ENCODE measurements at places on chromosomes 6 and 20.

GRCh38 chr6:139738801-139739455, 364.5 kb upstream of the CITED2 start:
- DNase-seq = no peak

GRCh38 chr20:20568604-20569205, 143.7 kb downstream of the RALGAPA2 start:
- DNase-seq = peak; percentile 52

DNA sequence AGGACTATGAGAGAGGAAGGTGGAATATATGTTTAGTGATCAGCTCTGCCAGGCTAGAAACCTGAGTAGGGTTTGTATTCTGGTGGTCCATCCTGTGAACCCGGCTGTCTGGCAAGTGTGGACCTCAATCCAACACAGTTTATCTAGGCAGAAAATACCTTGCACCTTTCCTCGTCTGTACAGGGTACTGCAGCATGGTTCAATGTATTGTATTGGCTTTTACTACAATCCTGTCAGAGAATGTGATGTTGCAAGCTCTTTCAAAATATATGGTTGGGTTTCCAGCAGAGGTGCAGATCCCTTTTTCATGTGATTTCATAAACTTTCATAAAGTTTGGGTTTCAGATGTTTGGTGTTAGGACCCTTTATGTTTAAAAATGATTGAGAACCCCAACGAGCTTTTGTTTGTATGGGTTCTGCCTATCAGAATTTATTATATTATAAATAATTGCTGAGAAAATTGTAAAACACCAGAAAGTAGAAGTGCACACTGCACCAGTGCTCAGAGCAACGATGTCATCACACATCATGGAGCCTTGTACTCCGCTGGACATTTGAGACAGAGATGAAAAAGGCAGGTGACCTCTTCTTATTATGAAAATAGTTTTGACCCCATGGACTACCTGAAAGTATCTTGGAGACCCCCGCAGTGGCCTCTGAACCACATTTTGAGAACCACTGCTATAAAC, 106.6 kb downstream of the RTN4IP1 start:
- DNase-seq = no peak

- DNase-seq = peak; percentile 23
These were observed 3.2 kb upstream of the EEF1A2 start for GRCh38 chr20:63501818-63502670.

- DNase-seq = no peak
These were observed 175.2 kb upstream of the CITED2 start for GRCh38 chr6:139549561-139550070.

- no peak for DNase-seq
These were observed 119.0 kb downstream of the ALDH8A1 start for GRCh38 chr6:134830940-134831339.

DNA sequence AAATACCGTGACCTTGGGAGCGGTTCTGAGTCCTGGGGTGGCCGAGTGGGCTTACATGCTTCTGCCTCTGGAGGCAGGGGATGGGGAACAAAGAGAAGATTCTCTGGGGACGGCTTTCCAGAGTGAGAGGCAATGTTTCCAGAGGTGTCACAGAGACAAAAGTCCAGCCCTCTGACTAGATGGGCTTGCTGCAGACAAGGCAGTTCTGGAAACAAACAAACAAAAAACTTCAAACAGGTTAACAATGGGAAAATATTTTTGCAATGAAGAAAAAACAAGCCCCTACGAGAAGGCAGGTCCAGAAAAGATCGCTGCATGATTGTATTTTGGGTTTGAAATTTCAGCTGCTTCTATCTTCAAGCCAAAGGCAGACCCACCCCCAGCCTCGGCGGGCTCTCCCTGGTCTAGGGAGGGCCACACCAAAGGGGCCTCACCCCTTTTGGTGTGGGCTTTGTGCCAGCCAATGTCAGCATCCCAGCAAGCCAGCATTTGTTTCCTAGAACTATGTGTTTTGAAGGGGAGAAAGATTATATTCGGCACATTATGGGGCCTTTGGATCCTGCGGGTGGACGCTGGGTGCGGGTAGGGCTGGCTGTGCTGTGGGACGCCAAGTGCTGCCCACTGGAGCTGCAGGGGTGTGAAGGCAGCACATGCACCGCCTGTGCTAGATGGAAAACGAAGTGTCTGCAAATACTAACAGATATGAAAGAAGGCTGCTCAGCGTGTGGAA, 42.9 kb downstream of the RIOK1 start:
- no peak for DNase-seq

GRCh38 chr20:46901638-46902037, 7.0 kb downstream of the EYA2 start:
- DNase-seq = no peak

GRCh38 chr6:81818901-81819361, 66.5 kb upstream of the TENT5A start:
- DNase-seq = no peak

GRCh38 chr6:3419624-3420272, 37.1 kb downstream of the SLC22A23 start:
- no peak for DNase-seq

All from CD8-positive, alpha-beta T cell (primary cell).